Activated CD4-positive, alpha-beta T cell treated with anti-CD3 and anti-CD28 coated beads, Interleukin-2, amount 50 U/mL, for 4 hours (primary cell): ENCODE measurements at places on chromosomes 11 and 22.

DNA sequence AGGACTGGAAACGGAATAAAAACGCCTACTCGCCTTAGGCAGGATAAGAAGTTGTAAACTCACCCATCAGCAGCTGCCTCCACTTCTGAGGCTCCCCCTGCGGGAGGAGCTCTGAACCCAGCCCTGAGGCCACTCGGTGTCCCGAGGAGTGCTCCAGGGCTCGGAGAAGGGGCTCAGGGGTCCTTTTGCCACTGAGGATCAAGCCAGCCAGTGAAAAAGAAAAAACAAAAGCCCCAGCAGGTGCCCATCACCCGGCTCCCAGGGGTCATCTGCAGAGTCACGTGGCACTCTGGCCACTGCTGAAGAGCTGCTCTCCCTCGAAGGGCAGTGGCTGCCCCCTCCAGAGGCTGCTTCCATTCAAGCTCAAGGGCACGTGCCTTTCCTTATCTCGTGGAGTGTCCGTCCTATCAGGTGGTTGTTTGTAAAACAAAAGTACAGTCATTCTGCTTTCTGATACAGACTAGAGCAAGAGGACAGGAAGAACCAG lies 29.0 kb downstream of the NUP50 start:
- no peak for DNase-seq

- no peak for DNase-seq
These were observed 23.0 kb upstream of the MYEOV start for GRCh38 chr11:69270941-69271340.

DNA sequence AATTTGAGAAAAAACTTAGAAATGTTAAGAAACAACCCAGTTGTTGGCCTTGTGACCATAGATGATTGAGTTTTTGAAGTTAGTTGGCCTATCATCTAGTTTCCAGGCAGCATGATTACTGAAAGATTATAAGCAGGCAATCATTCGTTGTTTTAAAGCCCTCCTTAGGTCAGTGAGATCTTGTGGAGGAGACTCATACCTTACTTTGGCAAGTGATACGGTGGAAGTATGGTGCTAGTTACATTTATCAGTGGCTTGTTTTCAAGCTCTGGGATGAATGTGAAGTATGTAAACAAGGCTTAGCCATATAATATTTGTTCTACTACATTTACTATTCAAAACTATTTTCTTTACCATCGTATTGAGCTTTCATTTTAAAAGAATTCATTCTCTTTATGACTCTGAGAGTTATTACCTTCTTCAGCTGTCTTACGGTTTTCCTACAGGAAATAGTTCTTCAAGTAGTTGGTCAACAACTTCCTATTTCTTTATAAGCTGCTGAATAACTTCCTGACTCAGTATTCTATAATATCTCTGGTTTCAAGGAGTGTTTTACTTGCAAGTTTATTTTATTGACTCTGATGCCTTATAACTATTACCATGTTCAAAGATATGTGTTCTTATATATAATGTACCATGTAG lies 7.3 kb downstream of the YAP1 start:
- no peak for DNase-seq

GRCh38 chr11:107689317-107690202 lies 22.3 kb downstream of the SLN start:
- peak; percentile 52 for DNase-seq

DNA sequence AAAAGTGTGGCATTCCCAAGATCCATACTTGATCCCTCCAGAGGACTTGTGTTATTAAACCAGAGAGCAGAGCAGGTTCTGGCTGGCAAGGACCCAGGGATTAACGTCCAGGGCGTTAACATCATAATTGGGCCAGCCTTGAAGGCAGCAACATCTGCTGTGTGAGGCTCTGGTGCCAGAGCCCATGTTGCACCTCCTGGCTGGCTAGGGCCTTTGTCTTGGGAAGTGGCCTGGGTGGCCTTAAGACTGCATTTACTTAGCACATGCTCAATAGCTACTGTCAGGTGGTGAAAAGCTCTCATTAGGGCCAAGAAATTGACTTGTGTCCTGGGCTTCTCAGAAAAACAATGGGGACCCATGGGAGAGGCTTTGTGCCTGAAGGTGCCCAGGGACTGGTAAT lies 66.6 kb downstream of the CACNG2 start:
- no peak for DNase-seq

- no peak for DNase-seq
These were observed 29.8 kb downstream of the JAM3 start for GRCh38 chr11:134098566-134099184.

DNA sequence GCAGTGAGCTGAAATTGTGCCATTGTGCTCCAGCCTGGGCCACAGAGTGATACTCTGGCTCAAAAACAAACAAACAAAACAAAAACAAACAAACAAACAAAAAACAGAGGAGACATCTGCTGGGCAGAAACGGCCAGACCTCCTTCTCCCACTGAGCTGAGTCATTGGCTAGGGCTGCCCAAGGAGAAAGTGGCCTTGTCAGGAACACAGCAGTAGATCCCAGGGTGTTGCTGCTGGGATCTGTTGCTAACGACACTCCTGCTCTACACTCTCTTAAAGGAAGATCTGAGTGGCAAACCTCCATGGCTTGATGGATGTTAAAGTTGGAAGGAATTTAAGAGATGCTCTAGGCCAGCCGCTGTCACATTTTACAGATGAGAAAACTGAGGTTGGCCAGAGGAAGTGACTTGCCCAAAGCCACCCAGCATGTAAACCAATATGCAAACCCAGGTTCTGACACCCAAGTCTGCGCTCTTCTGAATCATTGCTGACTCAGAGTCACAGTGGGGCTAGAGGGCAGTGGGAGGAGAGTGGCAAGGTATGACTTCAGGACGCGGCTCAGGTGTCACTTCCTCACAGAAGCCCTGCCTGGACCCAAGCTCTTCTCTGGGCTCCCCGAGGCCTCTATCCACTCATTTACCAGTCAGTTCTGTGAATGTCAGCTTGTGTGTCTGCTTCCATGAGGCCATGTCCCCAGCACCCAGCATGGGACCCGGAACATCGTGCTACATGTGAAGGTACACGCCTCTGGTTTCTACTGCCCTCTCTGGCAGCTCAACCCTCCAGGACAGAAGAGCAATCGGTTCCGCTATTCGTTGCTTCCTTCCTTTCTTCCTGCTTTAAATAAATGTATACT lies 11.3 kb upstream of the GDPD5 start:
- DNase-seq = peak; percentile 31

GRCh38 chr11:128453444-128454336 lies 133.7 kb downstream of the ETS1 start:
- no peak for DNase-seq

GRCh38 chr22:41722496-41722895 lies 23.2 kb downstream of the MEI1 start:
- DNase-seq = no peak

DNA sequence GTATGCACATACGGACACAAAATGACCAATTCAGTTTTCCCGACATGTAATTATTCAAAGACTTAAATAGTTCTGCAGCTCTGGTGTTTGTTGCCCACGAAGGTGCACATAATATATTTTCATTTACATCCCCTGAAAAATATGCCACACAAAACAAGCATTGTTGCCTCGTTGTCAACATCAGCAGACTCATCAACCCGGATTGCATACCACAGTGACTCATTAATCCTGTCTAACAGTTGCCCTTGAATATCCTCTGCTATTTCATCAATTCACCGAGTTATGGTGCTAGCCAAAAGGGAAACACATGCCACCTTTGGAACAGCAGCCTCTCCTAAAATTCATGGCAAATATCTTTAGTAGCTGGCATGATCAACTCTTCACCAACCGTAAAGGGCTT lies 582.2 kb downstream of the LRRC4C start:
- no peak for DNase-seq

- no peak for DNase-seq
These were observed 6.9 kb downstream of the PMM1 start for GRCh38 chr22:41582694-41583093.

- DNase-seq = no peak
These were observed 1.7 kb downstream of the AP5B1 start for GRCh38 chr11:65778901-65779668.

DNA sequence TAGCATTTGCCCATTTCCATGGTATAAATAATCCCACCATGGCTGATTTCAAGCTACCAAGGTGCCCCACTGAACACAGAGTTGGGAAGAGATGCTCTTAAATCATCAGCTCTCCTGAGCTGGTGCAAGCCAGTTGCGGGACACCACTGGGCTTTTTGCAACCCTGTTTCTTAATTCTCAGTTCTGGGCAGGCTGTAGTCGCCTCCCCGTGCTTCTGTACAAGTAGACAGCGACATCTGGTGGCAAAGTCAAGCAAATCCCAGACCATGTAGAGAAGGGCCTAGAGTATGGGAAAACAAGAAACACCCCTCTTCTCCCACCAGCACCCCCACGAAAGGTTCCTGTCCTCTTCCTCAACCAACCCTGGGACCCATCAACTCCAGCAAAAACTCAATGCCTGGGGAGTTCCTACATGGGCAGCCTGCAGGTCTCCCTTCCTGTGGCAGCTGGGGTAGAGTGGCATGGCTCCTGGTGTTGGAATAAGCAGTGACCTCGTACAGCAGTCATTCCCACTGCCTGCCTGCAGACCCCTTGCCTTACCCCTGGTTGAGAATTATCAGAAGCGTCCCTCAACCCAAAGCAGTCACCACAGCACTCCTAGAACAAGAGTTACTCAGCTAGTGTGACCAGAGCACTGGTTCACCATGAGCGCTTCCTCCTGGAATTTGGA lies 68.4 kb downstream of the IGLL5 start:
- peak; percentile 53 for DNase-seq

DNA sequence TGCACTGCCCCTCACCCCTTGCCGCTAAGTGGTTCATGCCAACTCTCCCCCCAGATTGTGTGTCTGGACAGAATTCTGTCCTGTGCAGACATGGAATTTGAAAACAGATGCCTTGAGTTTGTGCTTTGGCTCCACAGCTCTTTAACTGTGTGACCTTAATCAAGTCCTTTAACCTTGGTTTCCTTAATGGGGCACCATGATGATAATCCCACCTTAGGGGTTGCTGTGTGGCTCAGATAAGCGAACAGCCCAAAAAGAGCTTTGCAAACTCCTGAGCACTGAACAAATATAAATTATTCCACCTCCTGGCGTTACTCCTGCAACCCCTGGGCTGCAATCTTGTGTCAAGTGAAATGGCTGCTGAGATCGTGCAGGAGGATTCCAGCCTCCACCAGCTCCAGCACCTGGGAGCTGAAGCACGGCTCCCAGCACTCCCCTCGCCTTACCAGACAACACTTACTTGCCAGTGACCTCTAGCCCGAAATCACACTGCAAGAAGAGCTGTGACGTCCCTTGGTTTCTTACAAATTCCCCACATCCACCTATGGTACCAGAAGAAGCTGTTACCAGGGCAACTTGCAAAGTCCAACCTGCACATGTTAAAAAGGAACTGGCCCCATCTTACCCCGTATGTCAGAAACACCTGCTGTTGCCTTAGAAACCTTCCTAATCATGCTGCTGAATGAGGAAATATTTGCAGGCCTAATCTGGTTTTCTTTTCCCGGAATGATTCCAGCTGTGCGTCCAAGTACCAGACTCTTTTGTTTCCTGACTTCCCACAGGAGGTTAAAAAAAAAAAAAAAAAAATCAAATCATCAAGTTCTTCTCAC lies 13.2 kb downstream of the VPS37C start:
- DNase-seq = no peak

GRCh38 chr11:110425751-110426545 lies 3.8 kb upstream of the FDX1 start:
- DNase-seq = no peak

DNA sequence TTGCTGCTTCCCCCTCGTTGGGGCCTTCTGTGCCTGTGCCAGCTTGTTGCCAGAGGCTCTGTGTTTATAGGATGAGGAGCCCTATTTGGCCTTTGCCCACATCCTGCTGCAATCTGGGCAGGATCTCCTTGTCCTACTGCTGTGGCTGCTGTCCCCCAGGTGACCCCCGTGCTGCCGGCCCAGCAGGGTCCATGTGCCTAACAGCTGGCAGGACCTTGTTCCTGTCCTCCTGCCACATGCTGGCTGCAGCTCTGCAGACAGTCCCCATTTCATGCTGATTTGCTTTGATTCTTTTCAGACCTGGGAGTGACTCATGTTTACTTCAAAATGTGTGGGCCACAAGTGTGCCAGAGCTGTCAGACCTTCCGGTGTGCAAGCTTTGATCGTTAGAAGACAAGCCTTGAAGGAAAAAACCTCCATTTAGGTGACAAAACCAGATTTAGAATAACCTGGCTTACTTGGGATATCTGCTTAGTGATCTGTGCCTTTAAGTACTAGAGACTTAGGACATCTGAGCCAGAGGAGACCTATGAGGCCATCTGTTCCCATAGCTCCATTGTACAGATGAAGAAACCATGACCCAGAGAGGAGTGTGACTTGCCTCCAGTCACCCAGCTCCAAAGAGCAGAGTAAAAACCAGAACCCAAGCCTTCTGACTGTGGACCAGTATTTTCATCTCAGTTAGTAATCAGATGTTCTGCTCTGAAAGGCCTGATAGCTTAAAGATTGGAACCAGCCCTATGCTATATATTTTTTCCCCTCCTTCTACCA lies 11.1 kb downstream of the NAV2 start:
- peak; percentile 29 for DNase-seq

GRCh38 chr11:9219572-9219971 lies 45.6 kb downstream of the DENND5A start:
- DNase-seq = no peak

- no peak for DNase-seq
These were observed 22.7 kb upstream of the RASD2 start for GRCh38 chr22:35517769-35518530.

GRCh38 chr11:117117681-117118080 lies 19.5 kb upstream of the SIK3 start:
- no peak for DNase-seq

- DNase-seq = no peak
These were observed 13.8 kb downstream of the PHLDB1 start for GRCh38 chr11:118621071-118621783.

GRCh38 chr22:48180631-48181030 lies 1418.2 kb downstream of the TBC1D22A start:
- no peak for DNase-seq

DNA sequence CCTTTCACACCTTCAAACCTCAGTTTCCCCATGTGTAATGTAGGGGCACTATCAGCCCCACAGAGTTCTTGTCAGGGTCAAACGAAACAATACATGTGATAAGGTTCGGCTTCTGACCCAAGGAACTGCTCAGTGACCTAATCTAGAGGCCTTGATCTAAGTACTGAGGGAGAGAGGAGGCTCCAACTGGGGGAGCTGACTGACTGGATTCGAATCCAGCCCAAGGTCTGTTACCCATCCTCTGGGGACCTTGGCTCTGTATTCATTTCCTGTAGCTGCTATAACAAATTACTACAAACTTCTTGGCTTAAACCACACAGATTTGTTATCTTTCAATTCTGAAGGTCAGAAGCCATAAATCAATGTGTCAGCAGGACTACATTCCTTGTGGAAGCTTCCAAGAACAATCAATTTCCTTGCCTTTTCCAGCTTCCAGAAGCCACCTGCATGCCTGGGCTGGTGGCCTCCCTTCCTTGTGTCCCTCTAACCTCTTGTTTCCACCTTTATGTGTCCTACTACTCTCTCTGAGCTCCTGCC lies 10.7 kb upstream of the ANAPC15 start:
- no peak for DNase-seq
